Activated CD4-positive, alpha-beta memory T cell treated with anti-CD3 and anti-CD28 coated beads, Interleukin-2, amount 10 ng/mL, durations not matched to agents 7 days and 5 days (primary cell): ENCODE measurements at places on chromosomes 16 and 17.
A peak's percentile ranks its signal among the peaks of the same experiment; 100 is the strongest.

- no peak for DNase-seq
These were observed 134.1 kb upstream of the HS3ST3A1 start for GRCh38 chr17:13735861-13736260.

- DNase-seq, result no peak
These were observed 26.7 kb downstream of the SMIM36 start for GRCh38 chr17:55484575-55484974.

DNA sequence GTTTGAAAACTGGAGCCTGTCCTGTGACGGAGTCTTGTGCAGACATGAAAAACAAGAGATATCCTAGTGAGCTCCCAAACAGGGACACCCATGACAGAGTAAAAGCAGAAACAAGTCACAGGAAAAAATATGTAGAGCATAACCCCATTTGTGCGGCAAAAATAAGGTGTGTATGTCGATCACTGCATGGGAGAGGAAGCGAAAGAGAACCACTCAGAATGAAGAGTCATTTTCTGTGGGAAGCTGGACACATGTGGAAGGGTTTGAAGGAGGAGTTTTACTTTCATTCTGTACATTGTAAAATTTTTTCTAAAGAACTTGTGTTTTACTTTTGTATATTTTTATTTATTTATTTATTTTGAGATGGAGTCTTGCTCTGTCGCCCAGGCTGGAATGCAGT is 72.1 kb downstream of the JPH3 start:
- DNase-seq, result no peak

GRCh38 chr17:73585583-73585982 is 58.7 kb downstream of the SDK2 start:
- no peak for DNase-seq

DNA sequence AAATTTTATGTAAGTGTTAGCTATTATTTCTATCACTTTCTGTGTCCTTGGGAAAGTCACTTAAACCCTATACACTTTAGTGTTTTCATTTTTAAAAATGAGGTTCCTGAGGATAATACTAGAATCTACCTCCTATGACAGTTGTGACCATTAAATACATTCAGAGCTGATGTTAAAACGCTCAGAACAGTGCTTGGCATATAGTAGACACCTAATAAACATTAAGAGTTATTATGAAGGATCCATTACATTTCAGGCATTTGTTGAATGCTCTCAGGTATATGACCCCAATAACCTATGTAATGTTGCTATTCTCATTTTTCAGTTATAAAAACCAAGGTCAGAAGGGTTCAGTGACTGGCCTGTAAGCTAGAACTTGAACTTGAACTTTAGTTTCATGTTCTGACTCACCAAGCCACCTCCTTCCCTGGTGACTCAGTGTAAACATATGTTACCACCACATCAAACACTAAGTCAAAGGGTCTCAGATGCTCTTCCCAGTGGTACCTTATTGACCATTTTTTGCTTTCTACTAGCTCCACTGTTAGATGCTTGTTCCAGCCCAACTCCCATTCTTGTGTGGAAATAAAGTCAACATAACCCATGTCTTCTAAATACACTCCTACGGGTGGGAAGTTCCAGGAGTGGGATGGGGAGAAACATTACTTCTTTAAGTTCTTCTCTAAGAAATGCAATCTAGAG is 47.6 kb downstream of the HSD17B2 start:
- DNase-seq, result no peak

GRCh38 chr16:79756571-79756970 is 156.0 kb upstream of the MAF start:
- no peak for DNase-seq

DNA sequence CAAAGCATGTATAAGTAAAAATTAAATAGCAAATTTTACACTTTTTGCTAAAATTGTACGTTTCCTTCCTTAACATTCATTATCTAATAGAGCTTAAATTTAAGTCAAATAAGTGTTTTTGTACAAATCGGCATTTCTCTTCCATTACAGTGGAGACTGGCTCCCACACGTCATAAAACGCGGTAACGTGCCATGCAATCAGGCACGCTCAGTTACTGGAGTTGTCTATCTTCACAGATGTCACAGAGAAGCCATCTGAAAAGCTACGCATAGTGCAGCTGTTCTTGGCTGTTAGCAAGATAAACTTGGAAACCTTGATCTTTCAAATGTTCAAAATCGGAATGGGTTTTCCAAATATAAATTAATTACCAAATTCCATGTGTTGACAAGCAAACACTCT is 165.3 kb downstream of the STX8 start:
- DNase-seq, result no peak

DNA sequence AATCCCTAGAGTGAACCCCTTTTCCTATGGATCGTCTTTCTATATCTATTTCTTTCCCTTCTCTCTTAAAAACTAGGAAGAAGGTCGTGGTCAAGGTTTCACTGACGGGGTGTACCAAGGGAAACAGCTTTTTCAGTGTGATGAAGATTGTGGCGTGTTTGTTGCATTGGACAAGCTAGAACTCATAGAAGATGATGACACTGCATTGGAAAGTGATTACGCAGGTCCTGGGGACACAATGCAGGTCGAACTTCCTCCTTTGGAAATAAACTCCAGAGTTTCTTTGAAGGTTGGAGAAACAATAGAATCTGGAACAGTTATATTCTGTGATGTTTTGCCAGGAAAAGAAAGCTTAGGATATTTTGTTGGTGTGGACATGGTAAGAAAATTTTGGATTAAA is 9.6 kb downstream of the CYLD start:
- no peak for DNase-seq

- peak; percentile 22 for DNase-seq
These were observed 200.5 kb downstream of the ZFHX3 start for GRCh38 chr16:72847187-72848027.

DNA sequence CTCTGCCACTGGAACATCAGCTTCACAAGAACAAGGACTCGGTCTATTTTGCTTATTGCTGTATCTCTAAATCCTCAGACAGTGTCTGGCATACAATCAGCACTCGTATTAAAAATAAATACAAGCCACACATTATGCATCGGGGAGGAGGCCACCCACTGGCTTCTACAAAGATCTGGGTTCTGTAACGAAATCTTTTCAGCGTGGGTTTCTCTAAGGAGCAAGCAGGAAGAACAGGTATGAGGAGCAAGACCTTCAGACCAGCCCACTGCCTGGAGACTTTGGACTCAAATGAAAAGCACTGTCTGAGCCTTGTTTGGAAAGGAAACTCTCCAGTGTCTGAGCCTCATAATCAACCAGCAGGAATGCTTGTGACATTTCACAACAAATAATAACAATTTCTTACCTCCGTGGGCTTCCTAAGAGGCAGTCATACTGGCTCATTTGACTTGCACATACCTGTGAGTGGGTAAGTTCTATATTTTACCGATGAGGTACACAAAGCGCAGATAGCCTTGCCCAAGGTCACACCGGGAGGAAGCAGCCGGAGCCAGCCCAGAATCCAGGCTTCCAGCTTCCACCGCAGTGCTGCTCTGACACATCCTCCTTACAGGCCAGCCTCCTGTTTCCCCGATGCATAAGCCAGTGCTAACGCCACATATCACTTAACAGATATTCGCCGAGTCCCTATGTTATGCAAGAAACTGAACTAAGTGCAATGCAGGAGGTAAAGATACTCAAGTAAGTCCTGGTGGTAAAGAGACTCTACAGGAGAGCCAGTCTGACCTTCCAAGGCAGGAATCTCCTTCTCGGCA is 118.6 kb upstream of the TNRC6C start:
- DNase-seq, result no peak

DNA sequence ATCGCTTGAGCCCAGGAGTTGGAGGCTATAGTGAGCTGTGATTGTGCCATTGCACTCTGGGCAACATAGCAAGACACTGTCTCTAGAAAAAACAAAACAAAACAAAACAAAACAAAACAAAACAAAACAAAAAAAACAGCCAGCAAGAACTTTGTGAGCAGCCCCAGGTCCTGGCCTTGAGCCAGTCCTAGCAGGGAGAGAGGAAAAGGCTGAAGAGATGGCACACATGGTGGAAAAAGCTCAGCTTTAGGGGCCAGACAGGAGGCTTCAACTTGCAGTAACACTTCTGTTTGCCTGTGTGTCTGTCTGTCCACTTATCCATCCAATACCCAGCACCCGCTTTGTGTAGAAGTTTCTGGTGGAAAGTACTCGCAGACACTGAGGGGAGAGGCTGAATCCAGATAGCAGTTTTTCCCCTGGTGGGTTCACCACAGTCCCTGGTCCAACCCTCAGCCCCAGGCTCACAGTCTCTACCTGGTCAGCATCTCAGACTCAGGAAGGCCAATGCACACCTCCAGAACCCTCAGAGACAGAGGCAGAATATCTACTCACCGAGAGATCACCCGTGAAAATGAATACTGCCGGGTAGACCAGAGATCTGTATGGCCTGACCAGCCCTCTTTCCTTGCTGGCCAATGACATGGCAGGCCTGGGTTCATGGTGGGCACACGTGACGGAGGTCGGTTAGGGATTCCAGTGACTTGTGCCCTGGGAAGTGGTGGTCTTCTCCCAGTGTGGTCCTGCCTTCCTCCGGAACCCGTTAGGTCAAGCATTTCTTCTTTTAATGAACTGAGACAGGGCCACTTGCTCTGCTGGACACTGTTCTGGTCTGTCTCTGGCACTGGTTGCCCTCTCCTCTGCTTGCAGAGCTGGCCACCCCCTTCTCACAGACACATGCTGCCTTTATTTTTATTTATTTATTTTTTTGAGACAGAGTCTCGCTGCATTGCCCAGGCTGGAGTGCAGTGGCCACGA is 79.5 kb upstream of the DNAJA2 start:
- no peak for DNase-seq

- no peak for DNase-seq
These were observed 157.4 kb downstream of the WWOX start for GRCh38 chr16:78256686-78257375.

GRCh38 chr16:31002862-31003341 is 7.5 kb downstream of the STX1B start:
- DNase-seq, result no peak

DNA sequence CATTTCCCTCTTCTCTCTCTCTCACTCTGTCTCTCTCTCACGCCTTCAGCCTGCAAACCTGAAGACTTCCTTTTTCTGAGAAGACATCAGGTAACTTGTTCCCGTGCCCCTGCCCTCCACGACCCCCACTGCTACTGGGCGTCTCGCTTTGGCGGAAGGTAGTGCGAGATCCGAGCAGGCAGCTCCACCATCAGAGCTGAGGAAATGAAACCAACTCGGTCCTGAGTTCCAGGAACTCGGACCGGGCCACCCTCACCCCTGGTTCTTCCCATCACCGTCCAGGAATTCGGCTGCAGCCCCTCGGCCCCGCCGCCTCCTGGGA is 585 bp downstream of the MLKL start:
- peak; percentile 49 for DNase-seq
